ENCODE measurements at places on chromosomes 12 and 14.

- DNase-seq = no peak
Observed at GRCh38 chr12:56248711-56249110, 9.5 kb downstream of the ANKRD52 start.

GRCh38 chr14:68788275-68788995, 4.4 kb downstream of the ZFP36L1 start:
- no peak for DNase-seq

- peak; percentile 10 for DNase-seq
Observed at GRCh38 chr12:153080-153746, 60.7 kb downstream of the SLC6A12 start.

DNA sequence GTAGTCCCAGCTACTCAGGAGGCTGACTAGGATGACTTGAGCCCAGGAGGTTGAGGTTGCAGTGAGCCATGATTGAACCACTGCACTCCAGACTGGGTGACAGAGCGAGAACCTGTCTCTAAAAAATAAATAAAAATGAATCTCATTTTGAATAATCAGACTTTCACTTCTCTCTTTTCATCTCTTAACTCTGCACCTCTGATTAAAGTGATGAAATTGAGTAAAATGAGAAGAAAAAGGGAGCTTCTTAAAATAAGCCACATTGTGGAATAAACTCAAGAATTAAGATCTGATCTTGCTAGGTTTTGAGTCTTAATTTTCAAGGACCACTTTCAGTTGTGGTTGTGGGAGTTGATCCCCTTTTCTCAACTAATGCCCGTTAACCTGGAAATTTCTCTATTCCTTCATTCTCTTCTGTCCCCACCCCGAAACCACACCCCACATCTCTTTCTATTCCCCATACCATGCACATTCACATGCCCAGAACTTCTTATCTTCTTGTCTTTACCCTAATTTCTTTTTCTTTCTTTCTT, 70.9 kb upstream of the ETV6 start:
- no peak for DNase-seq

- no peak for DNase-seq
Observed at GRCh38 chr14:66043921-66044320, 442.2 kb upstream of the CCDC196 start.

DNA sequence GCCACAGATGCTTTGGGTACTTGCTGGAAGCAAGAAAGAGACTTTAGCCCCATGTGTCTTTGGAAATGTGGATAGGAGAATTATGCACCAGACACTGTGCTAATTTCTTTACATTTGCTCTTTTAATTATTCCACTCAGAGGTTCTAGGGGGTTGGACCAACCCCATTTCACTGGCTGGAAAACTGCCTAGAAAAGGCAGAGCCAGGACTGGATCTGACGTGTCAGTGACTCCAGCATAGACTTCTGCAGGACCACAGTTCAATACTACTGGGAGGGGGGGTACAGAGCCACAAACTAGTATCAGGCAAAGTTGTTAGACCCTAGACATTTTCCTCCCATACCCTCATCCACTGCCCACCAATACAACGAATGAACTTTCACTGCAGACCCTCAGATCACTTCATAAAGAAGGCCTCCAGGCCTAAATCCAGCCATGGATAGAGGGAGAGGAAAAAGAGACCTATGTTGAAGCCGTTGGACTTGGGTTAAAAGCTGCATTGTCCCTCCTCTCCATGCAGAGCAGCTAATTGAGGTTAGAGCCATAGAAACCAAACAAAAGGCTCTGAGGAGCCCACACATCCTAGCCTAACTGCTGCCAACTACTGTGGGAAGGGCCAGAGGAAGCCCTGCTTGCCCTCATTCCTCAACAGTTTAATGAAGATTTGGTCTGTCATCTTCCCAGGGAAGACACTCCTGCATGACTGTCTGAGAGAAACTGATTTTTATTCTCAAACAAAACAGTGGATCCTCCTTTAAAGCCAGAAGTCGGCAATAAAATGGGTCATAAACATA, 68.7 kb downstream of the STON2 start:
- DNase-seq = no peak

DNA sequence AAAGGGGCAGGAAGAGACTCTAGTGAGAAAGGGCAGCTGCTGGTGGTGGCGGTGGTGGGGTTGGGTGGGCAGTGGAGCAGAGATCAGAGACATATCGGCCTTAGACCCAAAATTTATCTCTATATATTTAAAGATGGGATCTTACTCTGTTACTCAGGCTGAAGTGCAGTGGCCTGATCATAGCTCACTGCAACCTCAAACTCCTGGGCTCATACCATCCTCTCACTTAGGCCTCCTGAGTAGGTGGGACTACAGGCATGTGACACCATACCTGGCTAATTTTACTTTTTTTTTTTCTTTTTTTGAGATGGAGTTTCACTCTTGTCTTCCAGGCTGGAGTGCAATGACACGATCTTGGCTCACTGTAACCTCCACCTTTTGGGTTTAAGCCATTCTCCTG, 18.6 kb upstream of the ITGA5 start:
- DNase-seq = no peak

DNA sequence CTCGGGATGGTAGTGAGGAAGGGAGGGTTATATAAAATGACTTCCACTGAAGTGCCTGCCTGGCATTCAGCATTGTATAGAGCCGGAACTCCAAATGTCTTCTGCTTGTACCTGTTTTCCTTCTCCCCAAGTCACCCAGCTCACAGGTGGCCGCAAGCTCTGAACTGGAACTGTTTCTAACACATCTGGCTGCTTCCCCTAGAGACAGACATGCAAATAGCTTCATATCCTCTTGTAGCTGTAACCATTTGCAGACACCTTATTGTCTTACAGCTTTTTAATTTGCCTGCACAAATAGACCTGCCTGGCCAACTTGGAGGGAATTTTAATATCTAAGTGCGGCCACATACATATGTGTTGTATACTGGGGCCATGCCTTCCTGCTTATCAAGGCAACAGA, 126.0 kb downstream of the CHST11 start:
- no peak for DNase-seq

DNA sequence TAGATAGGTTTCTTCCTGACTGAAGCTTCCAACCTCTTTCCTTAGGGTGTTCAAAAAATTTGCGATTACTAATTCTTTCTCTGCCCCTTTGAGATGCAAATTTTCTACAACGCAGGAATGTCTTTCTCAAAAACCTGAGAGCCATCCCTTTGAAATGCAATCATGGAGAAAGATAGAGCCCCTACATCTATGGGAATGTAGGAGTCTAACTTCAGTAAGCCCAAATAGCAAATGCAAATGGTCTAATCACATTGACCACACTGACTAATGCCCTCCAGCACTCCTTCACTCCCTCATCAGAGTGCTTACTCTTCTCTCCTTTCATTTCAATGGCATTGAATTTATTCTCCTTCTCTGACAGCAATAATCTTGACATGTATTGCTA, 107.1 kb downstream of the SLC6A15 start:
- DNase-seq = no peak

- DNase-seq = peak; percentile 44
Observed at GRCh38 chr12:104494137-104494792, 37.5 kb downstream of the CHST11 start.

DNA sequence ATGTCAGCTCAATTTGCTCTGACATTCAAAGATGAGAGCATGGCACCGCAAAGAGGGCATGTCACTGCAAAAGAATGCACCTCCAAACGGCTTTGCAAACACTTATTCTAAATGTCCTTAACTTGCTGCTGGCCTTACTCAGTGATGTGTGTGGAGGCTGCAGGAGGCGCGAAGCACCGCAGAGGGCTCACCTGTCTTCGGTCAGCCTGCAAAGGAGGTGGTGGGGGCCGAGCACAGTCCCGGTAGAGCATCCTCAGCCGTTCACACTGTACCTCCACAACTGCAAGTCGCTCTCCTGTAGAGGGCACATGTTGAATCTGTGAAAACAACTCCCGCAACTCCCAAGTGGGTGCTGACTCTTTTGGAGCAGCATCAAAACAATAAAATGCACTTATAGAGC, 93.8 kb downstream of the TRAFD1 start:
- no peak for DNase-seq
